ENCODE measurements at places on chromosomes 12 and 14.

DNA sequence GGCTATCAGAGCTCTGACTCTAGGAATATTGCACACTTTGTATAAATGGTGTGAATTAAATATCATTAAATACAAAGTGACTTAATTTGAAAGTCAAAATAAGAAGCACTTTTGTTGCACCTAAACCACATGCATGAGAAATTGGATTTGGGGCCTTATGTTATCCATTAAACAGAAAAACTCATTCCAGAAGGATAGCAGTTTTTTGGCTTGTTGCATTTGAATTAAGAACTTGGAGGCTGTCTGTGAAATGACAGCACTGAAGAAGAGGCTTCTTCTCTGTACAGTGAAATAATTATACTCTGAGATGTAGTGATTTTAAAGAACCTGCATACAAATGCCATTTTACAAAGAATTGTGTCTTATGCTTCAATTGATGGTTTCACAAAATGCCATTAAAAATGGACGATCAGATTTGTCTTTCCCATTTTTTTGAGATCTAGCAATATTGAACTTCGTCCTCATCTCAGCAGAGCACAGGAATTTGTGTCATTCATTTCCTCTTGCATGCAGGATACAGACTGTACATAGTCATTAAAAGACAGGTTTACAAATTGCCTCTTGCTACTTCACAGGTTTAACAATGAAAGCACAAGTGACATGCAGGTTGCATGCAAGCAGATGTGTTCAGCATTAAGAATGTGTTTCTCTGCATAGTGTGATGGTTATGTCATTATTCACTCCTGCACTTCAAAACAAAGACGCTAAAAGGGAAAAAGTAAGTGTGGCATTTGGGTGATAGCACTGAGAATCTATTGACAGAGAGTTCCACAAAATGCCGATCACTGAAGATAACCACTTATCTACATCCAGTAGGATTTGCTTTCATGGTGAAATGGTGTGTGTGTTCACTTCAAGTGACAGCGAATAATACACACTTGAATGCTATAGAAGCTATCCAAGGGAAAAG lies 35.9 kb upstream of the PYGL start:
- no peak for DNase-seq

DNA sequence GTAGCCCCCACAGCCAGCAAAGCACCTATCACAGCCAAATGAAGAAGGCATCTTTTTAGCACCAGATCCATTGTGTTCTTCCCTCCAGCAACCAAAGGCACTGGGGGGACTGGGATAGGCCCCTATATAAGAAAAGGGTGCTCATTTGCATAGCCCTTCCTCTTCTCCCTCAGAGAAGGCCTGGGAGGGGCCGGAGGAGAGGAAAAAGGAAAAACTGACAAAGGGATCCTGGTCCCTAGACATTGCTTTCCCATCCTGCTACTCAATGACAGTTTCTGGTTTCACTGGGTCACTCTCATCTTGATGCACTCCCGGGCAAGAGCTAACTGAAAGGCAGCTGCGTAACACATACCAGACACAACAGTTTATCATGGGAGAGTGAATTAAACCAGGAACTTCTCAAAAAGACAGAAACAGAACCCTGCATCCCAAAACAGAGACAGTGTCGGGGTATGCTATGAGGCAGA lies at the start of gene PMEL:
Gene PMEL, minus strand, starts transcription at position 102 of the 467 bp plus-strand sequence. Its CDS starts 31 bp downstream, at position 71.
- DNase-seq = no peak

DNA sequence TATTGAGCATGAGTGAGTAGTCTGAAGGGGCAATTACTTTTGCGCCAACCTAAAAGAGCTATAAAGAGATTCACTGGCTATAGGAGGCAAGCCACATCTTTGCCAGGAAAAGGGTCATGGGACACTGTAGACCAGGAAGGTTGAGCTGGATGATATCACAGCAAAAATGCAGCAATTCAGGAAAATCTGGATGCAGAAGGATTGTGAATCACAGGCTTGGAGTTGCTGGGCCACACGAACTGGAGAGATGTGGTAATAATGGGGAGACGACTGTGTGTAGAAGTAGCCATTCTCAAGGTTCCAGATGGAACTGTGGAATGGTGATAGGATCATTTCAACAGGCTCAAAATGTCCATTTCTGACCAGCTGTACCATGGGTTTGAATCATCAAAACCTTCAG lies 151.4 kb upstream of the DAAM1 start:
- DNase-seq = no peak

GRCh38 chr12:45685680-45686079 lies 43.8 kb upstream of the ARID2 start:
- no peak for DNase-seq

GRCh38 chr12:69476276-69477017 lies 6.3 kb downstream of the FRS2 start:
- DNase-seq = no peak

- DNase-seq = no peak
These were observed 44.0 kb downstream of the PPHLN1 start for GRCh38 chr12:42370013-42370412.

GRCh38 chr14:50062438-50063085 lies 53.8 kb downstream of the VCPKMT start:
- DNase-seq = peak; percentile 75

- no peak for DNase-seq
These were observed 59.7 kb downstream of the TRPV4 start for GRCh38 chr12:109773384-109774011.

DNA sequence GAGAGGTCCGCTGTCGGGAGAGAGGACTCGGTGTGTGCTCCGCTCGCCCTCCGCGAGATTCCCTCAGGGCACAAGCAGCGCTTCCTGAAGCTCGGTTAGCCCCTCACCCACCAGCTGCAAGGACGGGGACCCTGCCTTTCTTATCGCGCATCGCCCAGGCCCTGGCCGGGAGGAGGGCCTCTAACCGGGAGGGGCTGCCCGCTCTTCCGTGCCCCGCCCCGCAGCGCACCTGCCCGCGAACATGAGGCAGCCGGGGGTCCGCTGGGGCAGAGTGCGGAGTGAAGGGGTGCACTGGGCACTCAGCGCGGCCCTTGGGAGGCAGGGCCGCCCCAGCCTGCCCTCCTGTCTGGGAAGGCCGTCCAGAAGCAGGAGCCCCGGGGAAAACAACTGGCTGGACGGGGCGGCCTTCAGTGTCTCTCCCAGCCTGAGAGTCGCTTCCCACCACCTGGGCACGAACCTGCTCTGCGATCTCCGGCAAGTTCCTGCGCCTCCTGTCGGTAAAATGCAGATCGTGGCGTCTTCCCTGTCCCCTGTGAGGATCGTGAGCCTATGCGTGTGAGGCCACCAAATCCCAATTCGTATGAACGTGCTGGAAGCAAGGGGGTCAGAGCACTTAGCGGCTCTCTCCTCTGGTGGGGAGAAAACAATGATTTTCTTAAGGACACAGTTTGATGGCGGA lies 28.0 kb upstream of the ADIPOR2 start:
- no peak for DNase-seq

DNA sequence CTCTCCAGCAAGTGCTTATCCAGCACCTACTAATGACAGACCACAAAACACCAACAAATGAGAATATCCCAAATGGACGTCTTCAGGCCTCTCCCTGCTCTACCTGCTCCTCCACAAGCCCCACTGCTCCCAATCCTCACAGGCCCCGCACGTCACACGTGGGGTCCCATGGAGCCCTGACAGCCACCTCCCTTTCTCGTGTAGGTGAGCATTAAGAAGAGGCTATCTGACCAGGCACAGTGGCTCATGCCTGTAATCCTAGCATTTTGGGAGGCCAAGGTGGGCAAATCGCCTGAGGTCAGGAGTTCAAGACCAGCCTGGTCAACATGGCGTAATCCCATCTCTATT lies 5.4 kb downstream of the RIMBP2 start:
- no peak for DNase-seq

DNA sequence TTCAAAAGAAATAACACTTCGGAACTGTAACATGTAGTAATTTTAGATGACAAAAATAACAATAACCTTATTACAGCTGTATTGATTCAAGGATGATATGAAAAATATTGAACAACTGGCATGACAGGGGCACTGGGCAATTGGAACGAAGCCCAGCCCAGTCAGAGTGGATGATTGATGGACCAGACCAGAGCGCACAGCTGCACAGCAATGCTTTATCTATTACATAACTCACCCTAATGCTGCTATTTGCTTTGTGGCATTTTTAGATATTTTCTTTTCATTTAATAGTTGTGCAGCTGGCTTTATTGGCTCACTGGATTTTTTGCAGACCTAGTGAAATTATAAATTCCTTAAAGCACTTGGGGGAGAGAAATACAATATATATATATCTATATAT lies 26.9 kb upstream of the FERMT2 start:
- DNase-seq = no peak

- no peak for DNase-seq
These were observed 435.3 kb upstream of the TMTC1 start for GRCh38 chr12:30219047-30219446.

DNA sequence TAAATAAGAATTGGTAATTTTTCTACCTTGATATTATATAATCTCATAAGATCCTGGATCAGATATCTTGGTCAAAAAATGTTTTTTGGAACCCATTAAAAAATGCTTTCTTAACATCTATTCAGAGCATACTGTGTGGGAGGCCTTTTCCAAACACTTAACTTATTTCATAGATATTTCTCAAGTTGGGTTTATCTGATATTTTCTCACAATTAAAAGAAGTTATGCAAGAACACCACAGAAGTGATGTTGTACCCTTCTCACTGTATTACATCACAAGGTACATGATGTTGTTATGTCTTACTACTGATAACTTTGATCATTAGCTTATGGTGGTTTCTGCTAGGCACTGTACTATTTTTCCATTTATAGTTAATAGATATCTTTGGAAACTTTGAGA lies 23.4 kb upstream of the PRPF39 start:
- DNase-seq = no peak

GRCh38 chr14:36582874-36583241 lies 444 bp upstream of the NKX2-8 start:
- no peak for DNase-seq

DNA sequence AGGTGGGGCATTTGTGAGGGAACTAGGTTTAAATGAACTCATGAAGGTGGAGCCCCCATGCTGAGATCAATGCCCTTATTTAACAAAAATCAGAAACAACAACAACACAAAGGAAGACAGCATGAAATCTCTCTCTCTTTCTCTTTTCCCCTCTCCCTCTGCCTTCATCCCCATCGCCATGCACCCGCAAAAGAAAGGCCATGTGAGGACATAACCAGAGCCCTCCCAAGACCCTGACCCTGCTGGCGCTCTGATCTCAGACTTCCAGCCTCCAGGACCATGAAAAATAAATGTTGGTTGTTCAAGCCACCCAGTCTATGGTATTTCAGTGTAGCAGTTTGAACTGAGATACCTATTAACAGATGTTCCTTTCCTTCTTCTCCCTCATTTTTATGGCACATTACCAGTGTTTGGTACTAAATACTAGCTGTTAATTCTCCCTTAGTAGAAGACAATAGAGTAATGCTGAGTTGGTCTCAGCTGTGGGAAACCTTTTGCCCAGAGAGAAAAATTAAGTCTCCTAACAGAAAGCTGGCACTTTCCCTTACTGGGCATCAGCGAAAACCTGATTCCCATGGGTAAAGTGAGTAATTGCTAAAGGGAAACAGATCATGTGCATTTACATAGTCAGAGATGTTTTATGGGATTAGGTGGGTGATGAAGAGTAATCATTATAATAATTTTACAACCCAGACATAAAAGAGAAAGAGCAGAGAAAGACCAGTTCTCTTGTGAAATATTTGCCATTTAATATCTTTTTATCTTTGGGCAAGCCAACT lies 264.0 kb upstream of the PLEKHG7 start:
- DNase-seq = no peak
